ENCODE measurements at places on chromosomes 11 and 22.

GRCh38 chr11:117861151-117862018, 15.1 kb downstream of the FXYD6 start:
- DNase-seq, result no peak

- DNase-seq, result no peak
Observed at GRCh38 chr11:123413636-123414035, 16.4 kb upstream of the GRAMD1B start.

DNA sequence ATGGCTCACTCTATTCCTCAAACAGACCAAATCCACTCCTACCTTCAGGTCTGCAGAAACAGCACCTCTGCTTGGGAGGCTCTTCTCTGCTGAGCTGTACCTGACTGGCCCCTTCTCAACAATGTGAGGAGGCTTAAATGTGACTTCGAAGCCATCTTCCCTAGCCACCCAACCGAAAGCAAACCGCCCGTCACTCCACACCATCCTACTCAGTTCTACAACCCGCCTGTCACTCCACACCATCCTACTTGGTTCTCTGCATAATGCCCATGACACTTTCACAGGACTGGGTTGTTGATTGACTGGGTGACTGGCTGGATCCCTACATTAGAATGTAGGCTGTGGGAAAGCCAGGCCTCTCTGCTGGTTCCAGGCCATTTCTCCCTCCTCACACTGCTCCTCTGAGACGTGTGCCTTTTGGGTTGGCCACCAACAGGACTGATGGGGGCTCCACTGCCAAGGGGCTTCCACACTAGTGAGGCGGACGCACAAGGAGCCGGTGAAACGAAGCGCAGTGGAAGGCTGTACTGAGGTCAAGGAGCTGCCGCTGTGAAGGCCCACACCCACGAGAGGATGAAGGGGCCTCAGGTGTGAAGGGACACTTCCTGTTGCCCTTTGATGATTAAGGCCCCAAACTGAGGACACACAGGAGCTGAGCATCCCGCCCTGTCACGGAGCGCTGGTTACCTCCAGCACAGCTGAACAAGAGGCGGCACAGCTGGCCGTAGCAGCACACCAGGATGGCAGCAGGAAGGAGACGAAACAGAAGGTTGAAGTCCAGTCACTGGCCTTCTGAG, 47.5 kb upstream of the SPATA19 start:
- DNase-seq, result no peak

DNA sequence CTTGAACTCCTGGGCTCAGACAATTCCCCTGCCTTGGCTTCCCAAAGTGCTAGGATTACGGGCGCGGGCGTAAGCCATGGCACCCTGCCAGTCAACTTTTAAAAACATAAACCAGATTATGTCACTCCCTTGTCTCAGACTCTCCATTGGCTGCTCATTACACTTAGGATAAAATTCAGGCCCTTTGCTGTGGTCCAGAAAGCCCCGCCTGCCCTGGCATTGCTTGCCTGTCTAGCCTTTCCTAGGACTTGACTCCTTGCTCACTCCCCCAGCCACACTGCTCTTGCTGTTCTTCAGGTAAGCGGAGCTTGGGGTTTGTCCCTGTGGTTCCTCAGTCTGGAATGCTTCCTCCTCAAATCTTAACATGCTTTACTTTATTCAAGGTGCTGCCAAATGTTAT, 30.5 kb downstream of the DIXDC1 start:
- no peak for DNase-seq
